ENCODE measurements at places on chromosomes 5 and 9.

GRCh38 chr5:19342942-19343341 lies 645.1 kb downstream of the CDH18 start:
- DNase-seq, result no peak

GRCh38 chr9:35193762-35194161 lies 32.0 kb downstream of the UNC13B start:
- DNase-seq, result no peak

DNA sequence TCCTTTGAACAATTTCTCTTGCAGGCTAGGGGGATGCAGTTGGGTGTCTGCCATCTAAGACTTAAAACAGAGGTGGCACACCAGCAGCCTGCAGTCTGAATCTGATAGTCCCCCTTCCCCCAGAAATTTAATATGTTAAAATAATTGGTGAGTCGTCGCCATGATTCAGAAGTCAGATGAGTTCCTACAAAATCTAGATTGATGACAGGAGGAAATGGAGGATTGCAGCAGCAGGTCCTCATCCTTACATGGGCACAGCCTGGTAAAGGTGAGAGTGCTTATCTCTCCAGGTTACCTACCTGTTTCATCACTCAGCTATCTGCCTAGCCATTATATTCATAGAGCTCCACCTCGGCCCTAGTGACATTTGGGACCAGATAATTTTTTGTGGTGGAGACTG lies 112.3 kb downstream of the PCSK1 start:
- DNase-seq, result no peak

- no peak for DNase-seq
Measured at GRCh38 chr9:77944556-77945243, 86.9 kb downstream of the GNAQ start.

- no peak for DNase-seq
Measured at GRCh38 chr5:170275376-170275994, 22.1 kb downstream of the LCP2 start.

DNA sequence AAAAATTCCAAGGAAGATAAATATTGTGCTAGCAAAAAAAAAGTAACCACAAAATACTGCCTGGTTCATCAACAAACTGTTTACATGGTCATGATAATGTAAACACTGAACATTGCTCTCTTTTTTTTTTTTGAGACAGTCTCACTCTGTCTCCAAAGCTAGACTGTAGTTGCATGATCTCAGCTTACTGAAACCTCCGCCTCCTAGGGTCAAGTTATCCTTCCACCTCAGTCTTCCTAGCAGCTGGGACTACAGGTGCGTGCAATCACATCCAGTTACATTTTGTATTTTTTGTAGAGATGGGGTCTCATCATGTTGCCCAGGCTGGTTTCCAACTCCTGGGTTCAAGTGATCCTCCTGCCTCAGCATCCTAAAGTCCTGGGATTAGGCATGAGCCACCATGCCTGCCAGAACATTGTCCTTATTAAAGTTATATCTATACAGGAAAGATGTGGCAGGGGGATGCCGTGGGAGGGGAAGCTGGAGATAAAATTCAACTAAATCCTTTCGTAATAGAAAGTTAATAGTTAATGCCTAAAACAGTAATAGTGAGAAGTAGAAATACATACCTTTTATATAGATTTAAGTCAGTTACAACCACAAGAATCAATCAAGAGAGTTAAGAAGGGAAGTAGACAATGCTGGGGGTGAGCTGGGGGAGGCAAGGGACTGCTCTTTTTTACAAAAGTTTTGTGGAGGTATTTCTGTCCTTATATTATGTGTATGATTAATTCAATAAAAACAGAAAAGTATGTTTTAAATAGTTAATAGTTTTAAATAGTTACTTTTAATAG lies 52.3 kb downstream of the RGMB start:
- no peak for DNase-seq

DNA sequence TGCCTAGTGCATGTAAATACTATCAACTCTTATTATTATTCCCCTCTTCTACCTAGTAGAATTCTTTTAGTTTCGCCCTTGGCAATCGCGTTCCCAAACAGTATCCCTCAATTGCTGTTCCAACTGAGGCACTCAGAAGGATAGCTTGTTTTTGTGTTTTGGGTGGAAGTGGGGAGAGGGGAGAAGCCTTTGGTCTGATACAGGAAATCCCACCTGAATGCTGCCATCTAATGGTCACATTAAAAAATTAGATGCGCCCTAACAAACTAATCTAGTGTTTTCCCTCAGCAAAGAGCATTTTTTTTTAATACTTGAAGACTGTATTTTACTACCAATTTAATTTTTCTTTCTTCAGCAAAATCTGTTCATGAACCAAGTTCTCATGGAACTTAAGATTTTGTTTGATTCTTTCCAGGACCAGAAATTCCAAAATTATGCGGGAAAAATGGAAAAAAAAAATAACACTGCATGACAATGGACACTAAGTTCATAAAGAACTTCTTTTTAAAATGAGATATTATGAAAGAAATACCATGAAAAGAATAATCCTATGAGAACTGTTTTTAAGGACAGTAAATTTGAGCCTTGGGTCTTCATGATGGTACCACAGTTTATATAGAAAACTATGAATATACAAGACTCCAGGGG lies 22.2 kb upstream of the GLDC start:
- no peak for DNase-seq

DNA sequence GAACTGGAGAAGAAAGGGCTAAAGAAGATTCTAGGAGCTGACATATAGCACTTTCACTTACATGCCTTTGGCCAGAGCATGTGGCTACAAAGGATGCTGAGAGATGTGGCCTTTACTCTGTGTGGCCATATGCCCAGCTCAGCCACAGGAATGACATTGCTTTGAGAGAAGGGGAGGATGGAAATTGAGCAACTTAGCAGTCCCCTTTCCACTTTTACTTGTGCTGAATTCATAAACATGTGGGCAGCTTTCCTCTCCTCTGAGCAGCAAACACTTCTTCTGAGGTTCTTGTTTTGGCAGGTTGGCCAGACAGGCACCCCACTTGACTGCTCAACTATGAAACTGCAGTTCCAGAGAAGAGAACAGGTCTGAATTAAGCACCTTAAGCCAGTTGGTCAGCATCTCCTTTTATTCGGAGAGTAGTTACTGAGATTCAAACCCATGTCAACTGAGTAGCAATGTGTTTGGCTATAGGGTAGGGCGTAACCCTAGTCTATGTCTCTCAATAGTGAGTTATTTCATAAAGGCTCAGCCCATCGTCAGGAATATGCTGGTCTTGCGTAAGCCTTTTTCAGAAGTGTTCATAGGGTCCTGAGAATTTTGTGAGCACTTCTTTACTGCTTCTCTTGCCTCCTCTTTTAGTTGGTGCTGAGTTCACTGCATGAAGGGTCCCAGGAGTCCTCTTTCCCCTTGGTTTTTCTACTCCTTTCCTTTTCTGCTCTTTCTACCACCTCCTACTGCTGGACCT lies 134.5 kb downstream of the PALM2AKAP2 start:
- DNase-seq, result no peak

GRCh38 chr9:79325501-79325900 lies 246.3 kb upstream of the TLE4 start:
- no peak for DNase-seq

GRCh38 chr9:6051511-6051950 lies 36.1 kb upstream of the RANBP6 start:
- DNase-seq, result no peak

DNA sequence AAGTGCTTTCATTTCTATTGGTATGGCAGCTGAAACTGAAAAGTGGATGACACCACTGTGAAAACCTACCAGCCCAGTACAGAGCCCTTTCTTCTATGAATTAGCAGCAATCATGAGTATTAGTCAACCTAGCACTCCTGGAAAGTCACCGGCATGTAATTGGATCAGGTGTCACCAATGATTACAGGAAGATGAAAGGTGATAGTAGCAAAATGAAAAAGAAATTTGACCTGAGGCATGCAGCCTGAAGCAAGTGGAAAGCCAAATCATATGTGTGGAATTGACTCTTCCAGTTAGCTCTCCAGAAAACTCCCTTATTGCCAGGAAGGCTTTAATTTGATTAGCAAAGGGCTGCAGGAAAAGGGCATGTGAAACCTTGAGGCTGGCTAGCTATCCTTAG lies 81.2 kb upstream of the NAA35 start:
- DNase-seq, result no peak

DNA sequence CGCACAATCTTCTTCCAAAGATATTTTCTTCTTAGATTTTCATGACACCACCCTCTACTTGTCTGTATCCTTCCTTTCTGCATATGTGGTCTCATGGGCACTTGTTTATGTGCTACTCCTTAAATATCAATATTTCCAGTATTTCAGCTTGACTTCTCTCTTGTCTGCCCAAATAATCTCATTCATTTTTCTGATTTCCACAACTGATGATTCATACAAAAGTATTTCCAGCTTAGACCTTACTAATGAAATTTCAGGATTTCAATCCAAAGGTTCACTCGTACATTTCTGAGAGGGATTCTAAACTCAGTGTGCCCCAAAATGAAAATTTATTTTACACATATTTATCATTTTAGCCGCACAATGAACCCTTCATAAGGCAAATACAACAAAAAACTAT lies 928.9 kb upstream of the C9orf72 start:
- DNase-seq, result no peak

DNA sequence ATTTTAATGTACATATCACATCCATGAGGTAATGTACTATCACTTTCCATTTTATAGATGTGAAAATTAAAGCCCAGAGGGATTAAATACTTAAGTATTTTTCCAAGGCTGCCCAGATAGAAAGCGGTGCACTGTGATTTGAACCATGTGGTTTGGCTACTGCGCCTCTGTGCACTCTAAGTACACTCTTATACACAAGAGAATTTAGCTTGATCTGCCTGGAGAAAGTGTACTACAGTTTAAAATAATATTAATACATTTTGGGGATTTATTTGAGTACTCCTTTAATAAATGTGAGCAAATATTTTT lies 360.4 kb upstream of the ACTBL2 start:
- no peak for DNase-seq

- no peak for DNase-seq
Measured at GRCh38 chr9:95266649-95267048, 50.9 kb downstream of the FANCC start.

- no peak for DNase-seq
Measured at GRCh38 chr5:159021901-159022556, 77.7 kb downstream of the EBF1 start.

- no peak for DNase-seq
Measured at GRCh38 chr5:158410976-158411375, 552.0 kb upstream of the CLINT1 start.

GRCh38 chr5:180799194-180799593 lies 3.4 kb downstream of the MGAT1 start:
- no peak for DNase-seq

- no peak for DNase-seq
Measured at GRCh38 chr5:173301695-173302545, 26.3 kb downstream of the STC2 start.

DNA sequence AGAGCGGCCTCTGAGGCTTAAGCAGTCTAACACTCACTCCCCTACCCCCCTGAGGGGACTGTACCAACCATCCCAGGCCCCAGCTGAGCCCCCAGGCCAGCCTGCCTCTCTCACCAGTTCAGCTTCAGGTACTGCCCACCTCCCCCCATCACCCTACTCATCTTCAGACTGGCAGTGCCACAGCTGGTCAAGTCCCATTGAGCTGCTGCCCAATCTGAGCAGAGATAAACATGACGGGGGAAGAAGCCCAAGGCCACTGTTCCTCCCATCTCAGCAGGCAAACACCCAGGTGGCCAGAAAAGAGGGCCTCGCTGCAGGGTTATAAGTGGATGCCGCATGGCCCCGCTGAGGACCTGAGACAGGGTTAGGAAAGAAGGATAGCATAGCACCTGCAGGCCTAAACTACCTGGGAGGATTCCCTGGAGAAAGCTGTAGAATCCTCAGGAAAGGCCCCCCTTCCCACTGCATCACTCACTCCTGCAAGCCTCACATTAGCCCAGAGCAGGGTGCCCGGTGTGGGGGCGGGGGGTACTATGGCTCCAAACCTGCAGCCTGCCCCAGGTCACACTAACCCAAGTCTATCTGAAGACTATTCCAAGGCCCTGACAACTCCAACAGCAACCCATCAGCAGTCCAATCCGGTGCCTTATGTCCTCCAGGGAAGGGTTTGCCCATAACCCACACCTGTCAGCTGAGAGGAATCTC lies 3.6 kb downstream of the B4GALT1 start:
- DNase-seq, result no peak

DNA sequence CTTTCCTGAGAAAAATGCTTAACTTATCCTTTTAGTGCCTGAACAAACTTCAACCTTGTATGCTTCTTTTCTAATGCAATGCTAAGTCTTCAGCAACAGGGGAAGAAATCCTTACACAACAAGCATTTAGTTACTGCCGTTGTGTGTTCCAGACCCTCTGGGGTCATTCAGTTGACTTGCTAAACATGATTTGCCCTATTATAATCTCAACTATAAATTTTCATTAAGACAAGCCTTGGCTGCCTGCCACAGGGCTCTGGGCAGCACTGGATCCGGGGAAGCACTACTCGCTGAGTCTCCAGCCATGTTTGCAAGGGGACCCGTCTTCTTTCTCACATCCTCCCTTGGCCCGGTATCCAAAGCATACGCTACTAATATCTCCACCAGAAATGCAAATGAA lies 58.1 kb downstream of the PTCH1 start:
- DNase-seq, result no peak

- DNase-seq, result no peak
Measured at GRCh38 chr5:172898218-172898842, 60.9 kb upstream of the RPL26L1 start.

GRCh38 chr9:92717201-92718085 lies 47.2 kb downstream of the BICD2 start:
- DNase-seq, result no peak

- no peak for DNase-seq
Measured at GRCh38 chr5:172325452-172325851, 41.9 kb upstream of the UBTD2 start.

DNA sequence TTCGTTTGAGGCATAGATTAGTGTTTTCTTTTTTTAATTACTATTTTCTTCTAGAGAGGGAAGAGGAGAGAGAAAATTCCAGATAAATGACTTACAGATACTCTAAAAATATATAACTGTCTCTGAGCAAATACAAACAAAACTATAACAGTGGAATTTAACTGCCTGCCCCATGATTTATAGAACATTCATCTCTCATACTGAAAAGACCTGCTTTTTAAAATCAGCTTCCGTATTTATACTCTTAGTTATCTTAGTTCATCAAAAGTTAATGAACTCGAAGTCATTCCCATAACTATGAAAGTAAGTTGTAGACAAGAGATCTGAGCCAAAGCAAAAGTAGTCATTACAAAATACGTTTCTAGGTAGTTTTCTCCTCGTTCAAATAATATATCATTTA lies 123.8 kb upstream of the DMRT1 start:
- no peak for DNase-seq

DNA sequence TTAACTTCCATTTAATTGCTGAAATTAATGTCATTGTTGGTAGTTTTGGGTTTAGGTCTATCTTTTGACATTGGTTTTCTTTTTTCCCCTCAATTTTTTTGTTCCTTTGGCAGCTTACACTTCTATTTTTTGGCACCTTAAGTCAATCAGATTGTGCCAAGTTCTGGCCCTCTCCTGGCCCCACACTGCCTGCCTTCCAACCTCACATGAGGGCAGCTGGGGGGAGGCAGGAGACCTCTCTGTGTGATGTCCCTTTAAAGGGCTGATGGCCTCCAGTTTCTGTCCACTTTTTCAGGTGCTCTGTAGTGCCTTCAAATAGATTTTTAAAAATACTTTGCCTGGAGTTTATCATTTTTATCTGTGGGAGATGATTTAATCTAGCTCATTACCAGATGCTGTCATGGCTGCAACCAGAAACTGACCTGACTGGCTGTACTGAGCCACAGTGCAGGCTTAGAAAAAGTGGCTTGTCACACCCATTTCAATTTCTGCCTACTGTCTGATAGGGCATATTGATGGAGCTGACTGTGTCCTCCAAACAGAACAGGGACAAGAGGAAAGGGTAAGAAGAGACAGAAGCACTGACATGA lies 196.6 kb downstream of the FANCC start:
- DNase-seq, result no peak

- no peak for DNase-seq
Measured at GRCh38 chr9:112044186-112044585, 130.9 kb downstream of the SUSD1 start.

Measured in activated T-cell treated with anti-CD3 and anti-CD28 coated beads for 4 hours (primary cell).